ENCODE measurements at places on chromosomes 13 and 19. TPM values are rescaled to one million over a fixed set of nuclear protein-coding genes. Genes with fewer than 3 reads are reported as not detected.

GRCh38 chr19:28554321-28555091 is 658.4 kb downstream of the UQCRFS1 start:
- H3K27ac ChIP-seq = no peak overlapping the region
- H3K4me1 ChIP-seq = no peaks in the 10 kb centered on the region
- H3K36me3 ChIP-seq = no peaks in the 10 kb centered on the region

DNA sequence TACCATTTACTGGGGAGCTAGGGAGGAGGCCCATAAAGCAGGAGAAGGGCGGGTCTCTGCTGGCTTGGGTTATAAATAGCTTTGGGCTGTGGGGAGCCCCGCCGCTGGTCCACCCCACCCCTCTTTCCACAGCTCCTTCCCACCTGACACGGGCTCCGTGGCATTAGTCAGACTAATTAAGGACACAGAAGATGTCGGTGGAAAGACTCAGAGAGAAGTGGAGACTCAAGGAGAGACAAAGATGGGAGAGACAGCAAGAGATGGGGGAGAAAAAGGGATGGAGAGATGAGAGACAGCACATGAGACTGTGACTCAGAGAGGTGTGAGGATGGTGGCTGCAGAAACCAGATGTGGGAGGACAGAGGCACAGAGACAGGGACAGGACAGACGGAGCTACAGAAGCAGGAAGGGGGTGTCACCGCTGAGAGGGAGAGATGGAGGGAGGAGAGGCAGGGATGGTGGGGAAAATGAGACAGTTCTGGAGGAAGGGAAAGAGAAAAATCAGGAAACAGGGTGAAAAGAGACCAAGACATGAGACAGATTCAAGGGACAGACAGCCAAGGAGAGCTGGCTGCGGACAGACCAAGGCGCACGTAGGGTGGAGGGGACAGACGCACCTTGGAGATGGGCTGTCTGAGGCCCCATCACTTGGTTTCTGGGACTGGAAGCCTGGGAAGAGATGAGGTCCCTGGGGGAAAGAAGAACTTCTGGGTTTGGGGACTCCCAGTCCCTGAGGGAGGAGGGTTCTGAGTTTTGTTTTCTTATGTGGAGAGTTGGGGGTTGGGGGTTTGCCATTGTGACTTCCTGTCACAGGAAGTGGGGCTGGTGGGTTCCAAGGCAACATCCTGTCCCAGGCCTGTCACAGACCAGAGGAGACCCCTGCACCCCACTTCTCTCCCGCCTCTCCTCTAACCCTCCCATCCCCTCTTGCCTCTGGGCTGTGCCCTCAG is 4.1 kb downstream of the ARHGEF1 start:
- peaks cover 64% of the 10 kb centered on the region for H3K4me1 ChIP-seq
- H3K27ac ChIP-seq = peak overlapping the region; percentile 90
- peaks cover 55% of the 10 kb centered on the region for H3K36me3 ChIP-seq
- H3K4me3 ChIP-seq = peak overlapping the region; percentile 81
- DNase-seq = no peak
- H3K27me3 ChIP-seq = no peaks in the 10 kb centered on the region

GRCh38 chr13:47418206-47418920 is 521.5 kb upstream of the HTR2A start:
- H3K4me3 ChIP-seq = no peak overlapping the region
- H3K27me3 ChIP-seq = no peaks in the 10 kb centered on the region
- no peak overlapping the region for H3K27ac ChIP-seq

DNA sequence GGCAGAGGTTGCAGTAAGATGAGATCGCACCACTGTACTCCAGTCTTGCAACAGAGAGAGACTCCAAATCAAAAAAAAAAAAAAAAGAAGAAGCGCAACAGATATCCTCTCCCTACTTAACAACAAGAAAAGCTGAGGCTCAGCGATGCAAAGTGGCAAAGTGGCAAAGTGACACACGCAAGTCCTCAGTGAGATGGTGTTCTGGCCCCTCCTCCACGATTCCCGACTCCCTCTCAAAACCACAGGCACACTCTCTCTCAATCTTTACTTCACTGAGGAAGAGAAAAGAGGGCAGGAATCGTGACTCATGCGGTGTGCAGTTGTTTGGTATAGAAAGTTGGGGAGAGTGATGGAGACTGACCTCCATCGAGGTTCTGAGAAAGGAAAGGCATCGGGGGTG is 12.6 kb downstream of the FFAR2 start:
- H3K27me3 ChIP-seq = no peaks in the 10 kb centered on the region
- peaks cover 81% of the 10 kb centered on the region for H3K4me1 ChIP-seq
- no peak for DNase-seq
- peak overlapping the region; percentile 45 for H3K4me3 ChIP-seq
- H3K36me3 ChIP-seq = no peaks in the 10 kb centered on the region

DNA sequence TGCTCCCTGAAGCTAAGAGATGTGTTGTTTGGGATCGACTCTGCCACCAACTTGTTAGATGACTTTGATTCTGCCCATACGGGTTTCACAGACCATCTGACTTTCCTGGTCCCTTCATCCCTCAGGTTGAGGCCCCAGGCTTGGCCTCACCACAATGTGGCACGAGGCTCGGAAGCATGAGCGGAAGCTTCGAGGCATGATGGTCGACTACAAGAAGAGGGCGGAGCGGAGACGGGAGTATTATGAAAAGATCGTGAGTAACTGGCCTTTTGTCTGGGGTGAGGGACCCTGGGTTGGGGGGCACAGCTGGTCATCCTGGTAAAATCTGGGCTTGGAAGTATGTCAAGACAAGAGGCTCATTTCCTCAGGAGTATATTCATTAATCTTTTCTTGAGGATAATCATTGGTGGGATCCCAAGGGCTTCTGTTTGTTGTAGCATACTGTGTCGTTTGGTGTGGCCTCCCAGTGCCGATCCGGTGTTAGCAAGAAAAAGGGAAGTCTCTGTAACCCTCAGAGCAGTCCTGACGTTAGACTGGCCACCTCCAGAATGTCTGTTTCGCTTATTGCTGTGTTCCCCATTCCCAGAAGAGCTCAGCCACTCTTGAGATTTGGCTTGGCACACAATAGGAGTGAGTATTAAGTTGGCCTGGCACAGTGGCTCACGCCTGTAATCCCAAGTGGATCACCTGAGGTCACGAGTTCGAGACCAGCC is 1.4 kb downstream of the CLASRP start:
- peaks cover 84% of the 10 kb centered on the region for H3K36me3 ChIP-seq
- peak overlapping the region; percentile 91 for H3K27ac ChIP-seq
- H3K4me1 ChIP-seq = peaks cover 44% of the 10 kb centered on the region
- peak overlapping the region; percentile 98 for H3K4me3 ChIP-seq
- no peaks in the 10 kb centered on the region for H3K27me3 ChIP-seq

DNA sequence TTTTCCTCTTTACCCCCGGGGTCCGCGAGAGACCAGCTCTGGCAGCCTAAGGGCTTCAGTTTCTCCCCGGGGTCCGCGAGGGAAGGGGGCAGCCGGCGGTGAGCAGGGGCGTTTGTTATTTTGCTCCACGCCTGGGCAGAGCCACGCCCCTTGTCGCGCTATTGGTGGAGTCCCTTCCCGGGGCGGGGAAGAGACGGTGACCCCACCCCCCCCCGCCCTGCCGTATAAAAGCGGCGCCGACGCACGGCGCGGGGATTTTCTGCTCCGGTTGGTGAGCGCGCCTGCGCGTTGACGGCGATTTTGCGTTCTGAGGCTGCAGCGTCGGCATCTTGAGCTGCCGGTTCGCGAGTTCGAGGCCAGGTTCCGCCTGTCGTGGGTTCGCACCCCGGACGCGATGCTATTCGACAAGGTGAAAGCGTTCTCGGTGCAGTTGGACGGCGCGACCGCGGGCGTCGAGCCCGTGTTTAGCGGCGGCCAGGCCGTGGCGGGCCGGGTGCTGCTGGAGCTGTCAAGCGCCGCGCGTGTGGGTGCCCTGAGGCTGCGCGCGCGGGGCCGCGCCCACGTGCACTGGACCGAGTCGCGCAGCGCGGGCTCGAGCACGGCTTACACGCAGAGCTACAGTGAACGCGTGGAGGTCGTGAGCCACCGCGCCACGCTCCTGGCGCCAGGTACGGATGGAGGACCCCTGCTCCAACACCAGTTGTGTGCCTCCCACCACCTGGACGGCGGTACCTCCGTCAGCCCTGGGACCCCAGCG is at the start of gene ARRDC2:
Gene ARRDC2, plus strand, starts transcription at position 254 of the 757 bp plus-strand sequence. Its CDS starts 141 bp downstream, at position 395.
- peak within 1 kb of the TSS; percentile 92 for H3K27ac ChIP-seq
- H3K27me3 ChIP-seq = no peaks in the 10 kb centered on the region
- peaks cover 39% of the 10 kb centered on the region for H3K4me1 ChIP-seq
- DNase-seq = peak; percentile 78

DNA sequence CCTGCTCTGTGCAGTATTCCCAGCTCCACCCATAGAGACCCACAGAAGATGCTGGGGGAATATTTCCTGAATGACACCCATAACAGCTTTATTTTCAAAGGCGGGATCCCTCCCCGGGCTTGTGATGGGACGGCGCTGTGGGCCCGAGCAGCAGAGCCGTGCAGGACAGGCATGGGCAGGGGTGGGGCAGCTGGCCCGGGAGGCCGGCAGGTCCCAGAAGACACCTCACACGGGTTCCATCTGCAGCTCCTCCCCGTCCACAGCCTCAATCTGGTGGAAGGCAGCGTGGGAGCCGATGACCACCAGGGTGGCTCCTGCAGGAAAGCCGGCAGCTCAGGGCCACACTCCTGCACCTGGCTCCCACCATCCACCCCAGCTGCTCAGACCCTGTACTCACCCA is 2.5 kb downstream of the RABAC1 start:
- no peak for DNase-seq
- H3K27ac ChIP-seq = no peak overlapping the region
- H3K27me3 ChIP-seq = no peaks in the 10 kb centered on the region
- H3K36me3 ChIP-seq = peaks cover 18% of the 10 kb centered on the region
- peaks cover 19% of the 10 kb centered on the region for H3K4me1 ChIP-seq

DNA sequence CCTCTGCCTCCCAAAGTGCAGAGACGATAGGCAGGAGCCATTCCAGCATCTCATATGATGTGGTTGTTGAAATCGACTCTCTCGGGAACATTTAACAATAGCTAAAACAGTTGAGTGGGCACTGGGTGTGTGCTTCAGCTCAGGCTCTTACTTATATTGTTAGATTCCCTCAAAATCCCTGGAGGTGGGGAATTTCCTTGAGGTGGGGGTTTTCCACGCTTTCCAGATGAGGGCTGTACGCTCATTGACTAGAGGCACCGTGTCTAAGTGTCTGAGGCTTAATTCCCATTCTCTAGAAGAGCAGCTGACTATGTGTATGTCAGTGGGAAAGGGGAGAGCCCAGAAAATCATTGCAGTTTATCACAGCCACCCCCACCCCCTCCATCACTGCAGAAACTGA is 10.8 kb upstream of the GRAMD1A start:
- no peak for DNase-seq
- H3K27me3 ChIP-seq = peaks cover under 1% of the 10 kb centered on the region
- no peak overlapping the region for H3K27ac ChIP-seq
- H3K4me1 ChIP-seq = peaks cover 7% of the 10 kb centered on the region
- no peaks in the 10 kb centered on the region for H3K36me3 ChIP-seq
- no peak overlapping the region for H3K4me3 ChIP-seq

- no peaks in the 10 kb centered on the region for H3K36me3 ChIP-seq
- no peak for DNase-seq
- no peak overlapping the region for H3K4me3 ChIP-seq
- no peak overlapping the region for H3K27ac ChIP-seq
These were observed 60.6 kb upstream of the KLF12 start for GRCh38 chr13:74194846-74195245.

- peaks cover 52% of the 10 kb centered on the region for H3K36me3 ChIP-seq
- H3K27ac ChIP-seq = peak overlapping the region; percentile 41
- no peaks in the 10 kb centered on the region for H3K27me3 ChIP-seq
- H3K4me3 ChIP-seq = peak overlapping the region; percentile 8
- peaks cover 85% of the 10 kb centered on the region for H3K4me1 ChIP-seq
- no peak for DNase-seq
These were observed 9.0 kb downstream of the LSM14A start for GRCh38 chr19:34181111-34181864.

- DNase-seq = no peak
- H3K27me3 ChIP-seq = no peaks in the 10 kb centered on the region
These were observed 8.2 kb upstream of the ZNF527 start for GRCh38 chr19:37362733-37363132.

GRCh38 chr13:20175907-20176652 is 15.2 kb upstream of the GJA3 start:
- H3K36me3 ChIP-seq = no peaks in the 10 kb centered on the region
- no peak overlapping the region for H3K4me3 ChIP-seq
- no peak overlapping the region for H3K27ac ChIP-seq
- H3K4me1 ChIP-seq = peaks cover 15% of the 10 kb centered on the region

GRCh38 chr19:42497492-42498168 is 30.7 kb downstream of the CEACAM1 start:
- peak overlapping the region; percentile 86 for H3K27ac ChIP-seq
- H3K36me3 ChIP-seq = no peaks in the 10 kb centered on the region
- peaks cover 32% of the 10 kb centered on the region for H3K4me1 ChIP-seq
- H3K27me3 ChIP-seq = no peaks in the 10 kb centered on the region
- no peak for DNase-seq
- peak overlapping the region; percentile 45 for H3K4me3 ChIP-seq

DNA sequence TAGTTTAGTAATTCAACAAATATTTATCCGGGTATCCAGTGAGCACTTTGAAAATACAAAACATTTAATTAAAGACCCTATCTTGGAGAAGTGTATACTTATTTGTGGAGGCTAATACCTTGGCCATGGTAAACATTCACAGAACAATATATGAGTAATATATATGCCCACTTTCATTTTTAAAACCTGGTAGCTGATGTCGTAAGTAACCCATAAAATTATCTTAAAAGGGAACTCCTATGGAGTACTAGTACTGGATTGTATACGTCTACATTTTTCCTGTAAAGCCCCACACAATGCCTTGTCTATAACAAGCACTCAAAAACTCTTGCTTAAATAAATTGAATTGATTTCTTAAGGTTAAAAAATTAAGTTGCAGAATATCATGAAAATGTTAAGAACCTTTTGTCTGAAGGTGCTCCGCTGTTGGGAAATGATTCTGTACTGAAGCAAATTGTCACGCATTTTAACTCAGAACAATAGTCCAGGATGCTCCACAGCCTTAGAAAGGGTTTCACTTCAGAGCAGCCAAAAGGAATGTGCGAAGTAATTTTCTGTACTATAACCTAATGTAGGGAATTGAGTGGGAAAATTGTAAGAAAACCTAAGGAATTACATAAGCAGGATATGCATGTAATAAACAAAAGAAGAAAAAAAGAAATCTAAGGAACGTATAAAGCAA is 58.9 kb upstream of the C1QTNF9 start:
- peaks cover 22% of the 10 kb centered on the region for H3K4me1 ChIP-seq
- H3K36me3 ChIP-seq = peaks cover 4% of the 10 kb centered on the region
- H3K27me3 ChIP-seq = no peaks in the 10 kb centered on the region
- H3K4me3 ChIP-seq = no peak overlapping the region
- no peak for DNase-seq

DNA sequence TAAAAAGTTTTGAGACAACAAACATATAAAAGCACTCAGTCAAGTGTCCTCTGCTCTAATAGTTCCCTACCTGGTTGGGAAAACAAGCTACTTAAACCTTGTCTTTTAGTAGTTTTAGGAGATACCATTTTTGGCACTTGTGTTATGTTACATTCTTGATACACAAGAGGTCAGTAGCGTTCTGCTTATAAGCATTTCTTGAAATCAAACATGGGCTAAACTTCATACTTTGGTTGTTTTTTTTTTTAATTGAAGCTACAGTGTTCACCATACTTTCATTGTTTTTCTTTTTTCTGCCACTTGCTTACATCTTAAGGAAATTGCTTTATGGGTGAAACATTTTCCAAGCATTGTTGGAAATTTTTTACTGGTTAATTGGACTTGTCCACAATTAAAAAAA is 12.9 kb downstream of the NHLRC3 start:
- H3K27ac ChIP-seq = no peak overlapping the region
- peaks cover 24% of the 10 kb centered on the region for H3K36me3 ChIP-seq
- no peaks in the 10 kb centered on the region for H3K27me3 ChIP-seq
- no peak overlapping the region for H3K4me3 ChIP-seq

- H3K27me3 ChIP-seq = no peaks in the 10 kb centered on the region
- DNase-seq = no peak
- H3K4me3 ChIP-seq = no peak overlapping the region
- H3K27ac ChIP-seq = no peak overlapping the region
These were observed 37.0 kb downstream of the CERS4 start for GRCh38 chr19:8245869-8246835.

The SIGLEC8 gene
- total RNA-seq = not detected

The SCGB2B2 gene
- total RNA-seq = 1.4 TPM

The FGF21 gene
- total RNA-seq = not detected

The ZNF536 gene
- not detected for total RNA-seq

The RASAL3 gene
- total RNA-seq = 76.2 TPM

The CFAP97D2 gene
- not detected for total RNA-seq
